Stimulated activated CD4-positive, alpha-beta T cell treated with anti-CD3 and anti-CD28 coated beads, Interleukin-1b, Interleukin-23, amount 100 ng/mL, for 1 hour (primary cell): ENCODE measurements at places on chromosomes 6 and 20.

DNA sequence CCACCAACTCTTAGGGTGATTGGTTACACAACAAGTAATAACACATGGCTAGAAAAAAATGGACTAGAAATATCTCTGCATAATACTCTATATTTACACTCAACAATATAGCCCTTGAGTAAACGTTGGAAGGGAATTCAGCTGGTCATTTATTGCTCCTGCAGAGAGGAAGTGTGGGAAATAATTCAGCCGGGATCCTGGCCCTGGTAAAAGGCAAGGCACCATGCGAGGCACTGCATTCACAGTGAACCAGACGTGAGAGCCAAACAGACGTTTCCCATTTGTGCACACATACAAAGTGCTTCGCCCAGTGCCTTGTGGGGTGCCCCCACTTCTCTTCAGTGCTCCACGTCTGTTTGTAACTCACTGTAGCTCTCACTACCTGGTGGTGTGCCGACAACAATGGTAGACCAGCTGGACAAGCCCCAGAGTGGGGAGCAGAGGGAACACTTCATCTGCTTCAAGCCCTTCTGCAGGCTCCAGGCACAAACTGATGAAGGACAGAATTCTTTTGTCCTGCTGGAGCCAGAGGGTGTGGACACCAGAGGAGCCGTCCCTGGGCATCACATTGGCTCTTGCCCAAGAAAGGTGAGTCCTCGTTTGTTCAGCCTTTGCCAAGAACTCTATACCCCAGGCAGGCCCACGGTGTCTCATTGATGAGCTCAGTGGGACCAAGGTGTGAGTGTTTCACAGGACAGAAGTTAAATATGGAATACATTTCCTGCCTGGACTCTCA is 18.8 kb downstream of the SYNDIG1 start:
- no peak for DNase-seq

GRCh38 chr6:71119560-71119959 is 162.7 kb upstream of the B3GAT2 start:
- DNase-seq = no peak

- DNase-seq = no peak
These were observed 277.5 kb downstream of the MEI4 start for GRCh38 chr6:77930382-77930781.

DNA sequence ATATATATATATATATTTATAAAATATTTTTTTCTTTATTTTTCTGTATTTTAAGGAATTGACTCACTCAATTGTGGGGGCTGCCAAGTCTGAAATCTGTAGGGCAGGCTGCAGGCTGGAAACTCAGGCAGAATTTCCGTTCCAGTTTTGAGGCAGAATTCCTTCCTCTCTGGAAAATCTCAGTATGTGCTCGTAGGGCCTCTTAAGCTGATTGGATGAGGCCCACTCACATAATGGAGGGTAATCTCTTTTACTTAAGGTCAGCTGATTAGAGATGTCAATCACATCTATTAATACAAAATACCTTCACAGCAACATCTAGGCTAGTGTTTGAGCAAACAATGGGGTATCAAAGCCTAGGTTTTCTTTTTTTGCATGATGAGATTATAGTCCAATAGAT is 244.7 kb upstream of the RNF24 start:
- no peak for DNase-seq

- no peak for DNase-seq
These were observed 19.4 kb downstream of the FAM50B start for GRCh38 chr6:3868544-3868943.

- DNase-seq = no peak
These were observed 233.6 kb upstream of the ASCC3 start for GRCh38 chr6:101114703-101115102.

DNA sequence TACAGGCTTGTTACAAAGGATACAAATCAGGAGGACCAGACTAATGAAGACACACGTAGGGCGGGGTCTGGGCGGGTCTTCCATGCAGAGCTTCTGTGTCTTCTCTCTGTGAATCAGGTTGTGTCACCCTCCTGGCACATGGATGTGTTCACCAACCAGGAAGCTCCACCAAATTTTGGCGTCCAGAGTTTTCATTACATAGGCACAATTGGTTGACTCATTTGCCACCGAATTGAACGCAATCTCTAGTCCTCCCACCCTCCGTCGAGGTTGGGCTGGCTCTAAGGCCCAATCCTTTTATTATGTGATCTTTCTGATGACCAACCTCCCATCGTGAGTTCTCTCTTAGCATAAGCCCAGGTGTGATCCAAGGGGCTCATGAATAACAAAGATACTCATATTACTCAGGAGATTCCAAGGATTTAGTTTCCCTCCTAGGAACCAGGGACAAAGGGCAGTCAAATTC is 36.3 kb upstream of the DDR1 start:
- no peak for DNase-seq

GRCh38 chr6:105797983-105798453 is 288.1 kb upstream of the PRDM1 start:
- DNase-seq = no peak

DNA sequence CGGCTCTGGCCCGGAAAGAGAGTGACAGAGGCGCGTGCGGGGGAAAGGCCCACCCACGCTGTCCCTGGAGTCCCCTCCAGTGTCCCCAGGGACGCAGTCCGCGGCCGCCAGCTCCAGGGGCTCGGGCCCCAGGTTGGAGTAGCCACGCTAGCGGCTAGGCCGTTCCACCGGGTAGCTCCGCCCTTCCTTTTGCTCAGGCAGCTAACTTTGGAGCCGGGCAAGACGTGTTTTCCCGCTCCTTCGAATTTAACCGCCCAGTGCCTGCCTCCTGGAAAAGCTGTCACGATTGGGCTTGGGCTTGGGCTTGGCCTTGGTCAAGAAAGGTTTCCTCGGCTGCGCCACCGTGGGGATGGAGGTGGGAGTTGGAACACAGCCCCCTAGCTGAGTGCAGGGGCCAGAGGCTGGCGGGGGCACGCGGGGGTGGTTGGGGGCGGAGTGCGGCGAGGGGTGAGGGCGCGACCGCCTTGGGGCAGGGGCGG is 4.7 kb downstream of the LINC00237 start:
- DNase-seq = no peak

GRCh38 chr6:10434235-10434634 is 19.4 kb upstream of the TFAP2A start:
- no peak for DNase-seq

DNA sequence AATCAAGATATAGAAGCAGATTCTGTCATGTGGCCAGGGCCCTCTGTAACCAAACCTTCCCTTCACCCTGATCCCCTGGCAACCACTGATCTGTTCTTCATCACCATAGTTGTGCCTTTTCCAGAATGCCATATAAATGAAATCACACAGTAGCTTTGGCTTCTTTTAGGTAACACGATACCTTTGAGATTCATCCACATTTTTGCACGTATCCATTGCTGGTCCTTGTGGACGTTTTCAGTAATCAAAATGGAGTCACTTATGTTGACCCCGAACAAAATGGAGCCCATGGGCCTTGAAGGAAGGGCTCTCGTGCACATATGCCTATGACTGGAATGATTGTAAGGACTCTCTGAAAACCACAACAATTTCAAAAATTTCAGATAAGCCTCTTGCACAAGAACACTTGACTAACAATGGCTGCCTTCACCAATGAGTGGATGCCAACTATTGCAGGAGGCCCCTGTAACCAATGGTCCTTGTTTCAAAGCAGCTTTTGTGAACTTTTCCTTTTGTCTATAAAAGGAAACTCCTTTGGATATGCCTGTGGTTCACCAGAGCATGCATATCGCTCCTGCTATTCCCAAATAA is 84.3 kb upstream of the RALY start:
- DNase-seq = no peak
